ENCODE measurements at places on chromosomes 11 and 22. TPM values are rescaled to one million over a fixed set of nuclear protein-coding genes. Genes with fewer than 3 reads are reported as not detected.

- no peak for DNase-seq
- no peaks in the 10 kb centered on the region for H3K36me3 ChIP-seq
- H3K4me3 ChIP-seq, result no peak overlapping the region
- H3K27ac ChIP-seq, result peak overlapping the region; percentile 17
These were observed 616 bp downstream of the GGT5 start for GRCh38 chr22:24244144-24244787.

GRCh38 chr11:31969359-31969702, 121.5 kb upstream of the RCN1 start:
- peaks cover 11% of the 10 kb centered on the region for H3K27me3 ChIP-seq
- H3K36me3 ChIP-seq, result no peaks in the 10 kb centered on the region
- H3K4me1 ChIP-seq, result no peaks in the 10 kb centered on the region
- H3K4me3 ChIP-seq, result no peak overlapping the region
- H3K27ac ChIP-seq, result no peak overlapping the region

- H3K4me1 ChIP-seq, result no peaks in the 10 kb centered on the region
- H3K27ac ChIP-seq, result no peak overlapping the region
- peaks cover 12% of the 10 kb centered on the region for H3K36me3 ChIP-seq
- DNase-seq, result no peak
These were observed 148.8 kb downstream of the CRYBB2 start for GRCh38 chr22:25368271-25368670.

GRCh38 chr11:92129811-92130210, 94.8 kb upstream of the FAT3 start:
- no peak overlapping the region for H3K27ac ChIP-seq
- H3K4me1 ChIP-seq, result no peaks in the 10 kb centered on the region
- no peak overlapping the region for H3K4me3 ChIP-seq
- no peaks in the 10 kb centered on the region for H3K27me3 ChIP-seq
- DNase-seq, result no peak
- H3K36me3 ChIP-seq, result no peaks in the 10 kb centered on the region

Gene NEFH
- 2.7 TPM for total RNA-seq
